ENCODE measurements at places on chromosomes 7 and 10. TPM values are rescaled to one million over a fixed set of nuclear protein-coding genes. Genes with fewer than 3 reads are reported as not detected.
A peak's percentile ranks its signal among the peaks of the same experiment; 100 is the strongest.

GRCh38 chr10:30134171-30134945 lies 75.0 kb upstream of the JCAD start:
- no peak for DNase-seq
- H3K36me3 ChIP-seq = no peaks in the 10 kb centered on the region
- H3K4me1 ChIP-seq = no peaks in the 10 kb centered on the region
- no peak overlapping the region for H3K4me3 ChIP-seq
- H3K27me3 ChIP-seq = no peaks in the 10 kb centered on the region

- H3K27ac ChIP-seq = no peak overlapping the region
- no peaks in the 10 kb centered on the region for H3K36me3 ChIP-seq
- no peak for DNase-seq
- H3K4me1 ChIP-seq = peaks cover 12% of the 10 kb centered on the region
These were observed 51.1 kb downstream of the KCTD7 start for GRCh38 chr7:66679633-66680244.

- no peak overlapping the region for H3K27ac ChIP-seq
- H3K36me3 ChIP-seq = peaks cover 5% of the 10 kb centered on the region
- no peak for DNase-seq
- no peak overlapping the region for H3K4me3 ChIP-seq
- H3K27me3 ChIP-seq = no peaks in the 10 kb centered on the region
- peaks cover 3% of the 10 kb centered on the region for H3K4me1 ChIP-seq
These were observed 16.8 kb downstream of the OCM2 start for GRCh38 chr7:97973206-97973658.

DNA sequence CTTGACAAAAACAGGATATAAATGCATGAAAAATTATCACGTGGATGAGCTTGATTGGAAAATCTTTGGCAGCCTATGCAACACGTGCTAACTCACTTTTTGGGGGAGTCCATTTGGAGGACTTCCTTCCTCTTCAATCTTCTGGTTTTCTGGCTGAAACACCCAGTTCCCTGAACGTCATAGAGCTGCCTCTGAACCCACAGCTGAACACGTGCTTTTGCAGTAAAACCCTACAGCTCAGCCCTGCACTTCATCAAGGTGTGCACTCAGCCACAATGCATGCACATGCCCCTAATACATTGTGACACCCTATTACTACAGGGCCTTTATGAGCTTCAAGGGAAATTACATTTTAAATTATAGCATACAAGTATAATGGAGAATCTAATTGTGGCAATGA lies 808.7 kb upstream of the AUTS2 start:
- H3K27me3 ChIP-seq = no peaks in the 10 kb centered on the region
- no peaks in the 10 kb centered on the region for H3K4me1 ChIP-seq
- H3K36me3 ChIP-seq = no peaks in the 10 kb centered on the region
- no peak for DNase-seq
- H3K27ac ChIP-seq = no peak overlapping the region

- H3K4me1 ChIP-seq = peaks cover 47% of the 10 kb centered on the region
- peak overlapping the region; percentile 94 for H3K27ac ChIP-seq
- no peaks in the 10 kb centered on the region for H3K27me3 ChIP-seq
- H3K4me3 ChIP-seq = peak overlapping the region; percentile 97
- H3K36me3 ChIP-seq = no peaks in the 10 kb centered on the region
These were observed 2.1 kb upstream of the KAT6B start for GRCh38 chr10:74824184-74824899.

Gene SLC26A3
- total RNA-seq = 12.7 TPM

Gene DNAH11
- 0.29 TPM for total RNA-seq

Gene COBL
- total RNA-seq = 84.5 TPM

All from gastrocnemius medialis (tissue), 4 donors.